ENCODE measurements at places on chromosomes 6 and 20.

GRCh38 chr20:52593654-52594053 lies 378.5 kb upstream of the TSHZ2 start:
- no peak for DNase-seq

DNA sequence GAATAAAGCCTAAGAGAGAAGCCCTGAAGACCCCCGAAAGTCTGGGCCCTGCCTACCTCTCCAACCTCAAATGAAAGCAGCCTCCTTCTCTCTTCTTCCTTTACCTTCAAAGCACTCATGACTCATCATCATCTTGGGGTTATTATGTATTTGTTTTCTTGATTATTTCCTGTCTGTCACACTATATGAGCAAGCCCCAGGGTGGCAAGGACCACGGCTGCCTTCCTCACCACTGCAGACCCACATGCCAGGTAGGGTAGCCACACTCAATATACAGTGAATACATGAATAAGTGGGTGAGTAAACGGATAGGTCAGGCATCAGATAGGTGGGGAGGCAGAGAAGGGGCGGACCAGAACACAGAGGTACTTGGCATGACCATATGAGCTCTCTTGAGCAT lies 8.8 kb downstream of the WFDC3 start:
- DNase-seq: peak; percentile 22

GRCh38 chr6:155528335-155528734 lies 72.7 kb upstream of the NOX3 start:
- DNase-seq: peak; percentile 1

DNA sequence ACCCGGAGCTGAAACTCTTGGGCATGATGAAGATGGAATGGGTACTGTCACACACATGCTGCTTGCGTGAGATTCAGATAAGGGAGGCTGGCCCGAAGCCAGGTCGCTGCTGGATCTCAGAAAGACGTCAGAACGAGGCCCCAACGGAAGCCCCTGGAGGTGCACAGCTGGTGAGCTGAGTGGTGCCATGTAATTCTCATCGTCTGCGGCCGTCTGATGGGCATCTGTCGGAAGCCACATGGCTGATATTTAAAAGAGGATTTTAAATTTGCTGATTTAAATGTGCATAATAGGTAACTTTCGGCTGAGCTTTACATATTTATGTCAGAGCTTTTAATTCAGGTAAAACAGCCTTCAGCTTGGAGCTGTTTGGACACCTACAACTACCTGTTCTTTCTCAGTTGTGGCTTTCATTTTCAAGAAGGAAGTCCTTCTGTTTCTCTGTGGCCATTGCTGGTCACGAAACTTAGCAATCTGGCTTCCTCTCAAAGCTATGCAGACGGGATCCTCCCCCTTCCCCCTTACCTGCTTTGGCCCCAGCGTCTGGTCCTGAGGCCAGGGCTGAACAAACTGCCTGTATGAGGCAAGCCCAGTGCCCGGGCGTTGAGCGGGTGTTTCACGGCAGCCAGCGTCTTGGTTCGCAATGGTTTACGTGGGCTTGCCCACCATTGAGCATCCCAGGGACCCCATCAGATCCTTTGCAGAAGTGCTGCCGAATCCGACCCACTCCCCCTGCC lies 9.2 kb downstream of the SLCO4A1 start:
- no peak for DNase-seq

DNA sequence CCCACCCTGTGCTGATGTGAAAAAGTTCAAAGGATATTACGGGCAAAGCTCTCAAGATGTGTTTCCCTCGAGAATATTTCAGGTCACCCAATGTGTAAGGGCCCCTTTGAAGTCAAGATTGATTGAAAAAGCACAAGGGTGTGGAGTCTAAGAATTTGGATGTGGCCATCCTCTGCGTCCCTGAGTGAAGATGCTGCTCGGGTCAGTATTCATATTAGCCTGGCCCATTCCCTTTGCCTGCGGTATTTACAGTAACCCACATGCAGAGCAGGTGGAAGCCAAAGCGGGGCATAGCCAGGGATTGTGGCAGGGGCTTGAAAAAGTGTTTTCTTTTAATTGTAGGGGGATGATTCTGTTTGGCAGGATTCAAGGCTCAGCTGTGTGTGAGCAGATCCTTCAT lies 211.0 kb downstream of the TSHZ2 start:
- DNase-seq: no peak

DNA sequence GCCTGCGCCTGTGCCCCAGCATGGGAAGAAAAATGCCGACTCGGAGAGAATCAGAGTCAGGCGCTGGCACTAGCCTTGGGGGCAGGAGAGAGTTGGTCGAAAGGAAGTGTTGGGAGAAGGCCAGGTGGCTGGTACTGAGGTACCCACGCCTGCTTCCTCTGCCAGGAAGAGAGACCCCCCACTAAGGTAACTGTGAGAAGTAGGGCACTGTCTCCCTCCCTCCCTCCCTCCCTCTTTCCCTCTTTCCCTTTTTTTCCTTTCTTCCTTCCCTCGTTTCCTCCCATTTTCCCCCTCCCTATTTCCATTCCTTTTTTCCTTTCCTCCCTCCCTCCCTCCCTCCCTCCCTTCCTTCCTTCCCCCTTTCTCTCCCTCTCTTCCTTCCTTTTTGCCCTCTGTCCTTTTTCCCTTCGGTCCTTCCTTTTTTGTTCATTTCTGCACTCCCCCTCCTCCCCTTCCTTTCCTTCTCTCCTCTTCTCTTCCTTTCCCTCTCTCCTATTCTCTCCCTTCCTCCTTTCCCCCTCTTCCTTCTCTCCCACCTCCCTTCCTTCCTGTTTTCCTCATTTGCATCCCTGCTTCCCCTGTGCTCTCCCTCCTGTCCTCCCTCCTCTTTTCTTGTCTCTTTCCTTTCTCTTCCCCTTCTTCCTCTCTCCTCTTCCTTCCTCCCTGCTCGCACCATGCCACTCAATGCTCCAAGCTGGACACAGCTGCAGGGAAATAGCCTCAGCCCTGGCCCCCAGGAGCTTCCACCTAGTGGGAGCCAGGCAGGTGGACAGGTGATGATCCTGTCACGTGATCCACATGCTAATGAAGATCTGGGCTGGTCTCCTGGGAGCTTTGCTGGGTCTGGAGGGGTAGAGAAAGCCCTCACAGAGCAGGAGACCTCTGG lies 148.0 kb downstream of the DHX35 start:
- DNase-seq: no peak

GRCh38 chr6:142361779-142362750 lies 60.3 kb downstream of the ADGRG6 start:
- DNase-seq: no peak

- no peak for DNase-seq
Measured at GRCh38 chr6:116563830-116564229, 7.5 kb upstream of the RWDD1 start.

DNA sequence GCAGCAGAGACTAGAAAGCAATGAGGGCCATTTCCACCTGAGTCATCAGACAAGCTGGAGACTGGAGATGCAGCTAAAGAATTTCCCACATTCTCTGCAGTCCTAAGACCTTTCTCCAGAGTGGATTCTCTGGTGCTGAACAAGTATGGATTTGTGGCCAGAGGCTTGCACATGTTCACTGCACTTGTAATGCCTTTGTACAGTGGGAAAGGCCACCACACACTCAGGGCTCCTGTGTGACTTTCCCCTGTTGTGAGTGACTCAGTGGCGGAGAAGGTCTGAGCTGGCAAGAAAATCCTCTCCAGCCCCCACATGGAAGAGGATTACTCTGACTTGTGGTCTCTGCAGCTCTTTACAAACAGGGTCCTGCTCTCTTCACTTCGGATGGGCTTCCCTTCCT lies 192.3 kb downstream of the C6orf118 start:
- no peak for DNase-seq

GRCh38 chr6:122701666-122702065 lies 77.8 kb upstream of the FABP7 start:
- no peak for DNase-seq

- DNase-seq: no peak
Measured at GRCh38 chr20:41432746-41433145, 66.1 kb upstream of the EMILIN3 start.

GRCh38 chr6:159461266-159461665 lies 231.8 kb downstream of the SOD2 start:
- DNase-seq: no peak

- DNase-seq: peak; percentile 87
Measured at GRCh38 chr20:51752343-51752951, 15.7 kb downstream of the ATP9A start.

- no peak for DNase-seq
Measured at GRCh38 chr6:13471184-13471583, 16.2 kb downstream of the GFOD1 start.

GRCh38 chr20:47243532-47244305 lies 112.8 kb downstream of the ZMYND8 start:
- DNase-seq: no peak

DNA sequence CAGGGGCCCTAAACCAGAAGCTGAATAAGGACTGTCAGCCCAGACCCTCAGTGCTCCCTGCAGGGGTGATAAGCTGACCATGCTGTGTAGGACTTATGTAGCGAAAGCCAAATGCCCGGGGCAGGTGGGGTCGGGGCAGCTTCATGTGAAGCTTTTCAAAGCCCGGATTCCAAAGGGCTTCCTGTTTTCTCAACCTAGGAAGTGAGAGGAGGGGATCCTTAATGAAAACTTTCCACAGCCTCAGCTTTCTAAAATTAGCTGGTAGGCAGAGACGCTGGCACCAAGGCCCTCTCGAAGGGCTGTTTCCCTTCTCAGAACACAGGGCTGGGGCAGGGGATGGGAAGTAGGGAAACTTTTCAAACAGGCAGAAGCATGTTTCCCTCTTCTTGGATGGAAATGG lies 148.9 kb downstream of the NFATC2 start:
- no peak for DNase-seq

DNA sequence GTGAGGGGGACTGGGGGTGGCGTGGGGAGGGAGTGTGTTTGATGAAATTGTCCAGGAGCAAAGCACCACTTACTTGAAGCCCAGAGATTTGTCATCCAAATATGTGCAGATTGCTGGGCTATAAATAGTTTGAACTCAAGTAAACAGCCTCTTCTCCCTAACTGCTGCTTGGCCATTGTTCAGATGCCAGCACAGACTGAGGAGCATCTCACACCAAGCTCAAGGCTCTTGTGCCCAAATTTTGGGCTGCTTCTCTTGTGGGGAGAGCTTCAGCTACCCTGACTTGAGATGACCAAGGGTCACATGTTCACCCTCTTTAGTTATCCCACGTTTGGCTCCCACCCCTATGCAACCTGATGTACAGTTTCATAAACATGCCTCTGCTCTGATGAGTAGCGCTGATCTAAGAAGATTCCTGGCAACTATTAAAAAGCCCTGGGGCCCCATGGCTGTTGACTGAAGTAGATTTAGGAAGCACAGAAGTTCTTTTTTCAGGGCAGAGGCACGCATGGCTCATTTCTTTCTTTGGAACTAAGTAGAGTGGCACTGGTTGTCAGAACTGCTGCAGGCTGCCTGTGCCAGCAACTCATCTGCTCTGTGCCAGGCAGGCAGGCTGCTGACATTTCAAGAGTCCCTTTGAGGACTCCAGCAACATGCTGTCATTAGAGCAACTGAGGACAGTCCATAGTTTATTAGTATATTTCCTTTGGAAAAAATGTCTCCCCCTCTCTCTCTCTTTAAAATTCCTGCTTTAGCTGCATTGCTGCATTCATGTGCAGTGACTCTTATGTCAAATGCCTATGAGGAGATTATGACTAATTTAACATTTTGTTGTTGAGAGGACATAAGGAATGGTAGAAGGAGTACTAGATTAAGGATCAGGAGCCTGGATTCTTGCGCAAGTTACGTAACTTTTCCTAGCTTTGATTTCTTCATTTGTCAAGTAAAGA lies 9.6 kb upstream of the PKIG start:
- peak; percentile 90 for DNase-seq

DNA sequence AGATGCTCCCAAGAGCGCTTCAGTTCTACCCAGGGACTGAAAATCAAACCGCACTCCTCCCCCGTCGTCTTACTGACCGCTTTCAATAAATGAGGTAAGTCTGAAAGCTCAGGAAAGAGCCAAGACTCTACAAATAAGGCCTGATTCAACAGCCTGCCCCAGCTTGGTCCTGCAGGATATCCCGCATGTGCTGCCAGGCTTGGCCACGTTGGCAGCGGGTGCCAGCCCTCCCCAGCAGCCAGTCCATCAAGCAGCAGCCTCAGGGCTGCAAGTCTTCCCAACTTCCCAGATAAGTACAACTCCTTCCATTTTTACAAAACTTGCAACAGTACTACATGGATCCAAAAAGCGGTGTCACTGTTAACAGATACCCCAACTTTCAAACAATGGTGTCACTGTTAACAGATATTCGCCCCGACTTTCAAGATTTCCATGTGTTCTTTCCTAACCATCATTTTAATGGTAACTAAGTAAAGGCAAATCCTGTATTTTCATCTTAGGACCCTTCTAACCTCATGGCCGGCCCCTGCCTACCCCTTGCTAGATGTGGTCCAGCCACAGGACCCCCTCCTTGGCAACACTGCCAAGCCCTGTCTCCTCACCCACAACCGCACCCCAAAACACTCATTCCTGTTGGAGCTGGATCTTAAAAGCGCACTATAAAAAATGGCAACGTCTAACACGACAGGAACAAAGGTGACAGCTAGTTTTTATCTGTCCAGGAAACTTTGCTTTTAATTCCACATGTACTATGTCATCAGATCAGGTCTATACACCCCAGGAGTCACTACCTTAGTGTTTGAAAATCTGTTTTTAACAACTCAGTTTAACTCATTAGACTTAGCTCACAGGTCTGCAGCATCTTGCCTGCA lies 28.0 kb downstream of the DIDO1 start:
- DNase-seq: no peak

DNA sequence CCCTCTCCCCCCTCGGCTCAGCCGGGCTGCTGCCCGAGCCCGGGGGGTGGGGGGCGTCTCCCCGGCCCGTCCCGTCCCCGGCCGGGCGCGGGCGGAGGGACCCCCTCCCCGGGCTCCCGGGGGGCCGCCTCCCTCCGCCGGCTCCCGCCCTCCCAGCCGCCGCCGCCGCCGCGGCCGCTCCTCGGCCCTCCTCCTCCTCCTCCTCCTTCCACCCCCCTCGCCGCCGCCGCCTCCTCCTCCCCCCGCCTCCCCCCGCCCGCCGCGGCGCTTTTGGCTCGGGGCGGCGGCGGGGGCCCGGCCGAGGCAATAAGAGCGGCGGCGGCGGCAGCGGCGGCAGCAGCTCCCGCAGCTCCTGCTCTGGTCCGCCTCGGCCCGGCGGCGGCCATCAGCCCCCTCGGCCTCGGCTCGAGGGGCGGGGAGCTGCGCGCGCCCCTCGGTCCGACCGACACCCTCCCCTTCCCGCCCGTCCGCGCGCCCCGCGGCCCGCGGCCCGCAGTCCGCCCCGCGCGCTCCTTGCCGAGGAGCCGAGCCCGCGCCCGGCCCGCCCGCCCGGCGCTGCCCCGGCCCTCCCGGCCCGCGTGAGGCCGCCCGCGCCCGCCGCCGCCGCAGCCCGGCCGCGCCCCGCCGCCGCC lies 38.7 kb downstream of the GNAS start:
- DNase-seq: no peak
